Brain microvascular endothelial cell (primary cell): ENCODE measurements at places on chromosomes 13 and 19.

- DNase-seq: no peak
These were observed 22.8 kb upstream of the ANKRD10 start for GRCh38 chr13:110937511-110938285.

- DNase-seq: no peak
These were observed 36.3 kb downstream of the ARHGEF18 start for GRCh38 chr19:7385062-7385461.

GRCh38 chr19:47786566-47786965, 8.1 kb downstream of the SELENOW start:
- DNase-seq: no peak

- peak; percentile 98 for DNase-seq
These were observed 1.8 kb upstream of the ANGPTL4 start for GRCh38 chr19:8361921-8362793.

DNA sequence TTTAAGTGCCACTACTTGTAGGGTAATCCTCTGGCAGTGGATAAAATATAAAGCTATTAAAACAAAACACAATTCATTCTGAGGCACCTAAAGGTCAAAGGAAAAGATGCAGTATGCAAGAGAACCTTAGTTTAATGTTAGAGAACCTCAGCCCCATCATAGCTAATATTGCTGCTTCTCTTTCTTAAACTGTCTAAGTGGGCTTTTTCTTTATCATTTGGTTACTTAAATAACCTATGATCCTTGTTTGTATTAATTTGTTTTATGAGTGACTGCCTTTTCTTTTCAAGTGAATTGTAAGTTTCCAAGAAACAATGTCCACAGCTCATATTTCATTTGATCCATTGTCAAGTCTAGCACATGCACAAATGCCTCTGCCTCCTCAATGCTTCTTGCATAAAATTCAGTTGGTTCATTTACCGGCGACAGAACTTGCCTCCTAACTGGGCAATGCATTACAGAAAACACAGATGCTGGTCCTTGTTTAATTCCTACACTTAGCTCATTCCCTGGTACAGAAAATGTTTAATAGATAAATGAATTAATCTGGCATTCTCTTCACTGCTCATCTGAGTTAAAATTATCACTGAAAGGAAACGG, 1049.8 kb downstream of the OLFM4 start:
- no peak for DNase-seq

DNA sequence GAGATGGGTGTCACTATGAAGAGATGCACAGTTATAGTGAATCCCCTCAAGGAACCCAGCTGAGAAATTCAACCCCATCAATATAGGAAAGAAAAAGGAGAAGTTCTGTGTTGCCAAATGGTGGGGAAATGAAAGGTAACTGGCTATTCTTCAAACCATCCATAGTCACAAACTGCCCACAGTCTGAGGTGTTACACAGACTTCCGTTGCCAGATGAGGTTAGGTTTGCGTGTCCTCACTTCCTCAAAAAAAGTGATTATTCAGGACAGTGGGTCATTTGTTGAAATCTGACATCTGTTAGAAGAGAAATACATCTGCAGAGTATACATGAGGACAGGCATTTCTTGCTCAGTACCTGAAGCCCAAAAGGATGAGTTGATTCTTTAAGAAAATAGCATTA, 9.0 kb downstream of the SIGLEC5 start:
- DNase-seq: no peak

GRCh38 chr19:12936582-12936981, 1.8 kb upstream of the CALR start:
- no peak for DNase-seq

DNA sequence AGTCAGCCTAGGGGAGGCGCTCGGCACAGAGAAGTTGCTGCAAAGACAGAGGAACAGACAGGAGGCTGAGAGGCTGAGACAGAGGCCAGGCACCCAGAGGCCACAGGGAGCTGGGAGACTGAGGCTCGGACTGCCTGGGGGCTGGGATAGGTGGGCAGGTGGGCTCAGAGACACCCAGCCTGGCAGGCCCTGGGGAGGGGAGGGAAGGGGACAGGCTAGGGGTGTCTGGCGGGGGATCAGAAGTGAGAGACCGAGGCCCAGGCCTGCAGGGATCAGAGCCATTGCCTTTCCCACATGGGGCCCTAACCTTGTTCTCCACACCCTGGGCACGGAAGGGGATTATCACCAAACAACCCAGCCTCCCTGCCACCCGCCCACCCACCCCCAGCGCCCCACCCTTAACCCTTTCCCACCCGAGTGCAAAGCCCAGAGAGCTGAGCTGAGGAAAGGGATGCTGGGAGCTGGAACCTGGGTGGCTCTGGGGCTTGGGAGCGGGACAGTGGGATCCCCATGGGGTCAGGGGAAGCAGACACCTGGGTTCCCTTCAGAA, 1.3 kb downstream of the NTN5 start:
- DNase-seq: no peak

GRCh38 chr19:50794876-50795663, 4.9 kb downstream of the ACP4 start:
- no peak for DNase-seq

- DNase-seq: no peak
These were observed 20.7 kb downstream of the LYPD3 start for GRCh38 chr19:43444531-43445287.

- DNase-seq: peak; percentile 27
These were observed 21.8 kb upstream of the NAXD start for GRCh38 chr13:110593430-110594130.

DNA sequence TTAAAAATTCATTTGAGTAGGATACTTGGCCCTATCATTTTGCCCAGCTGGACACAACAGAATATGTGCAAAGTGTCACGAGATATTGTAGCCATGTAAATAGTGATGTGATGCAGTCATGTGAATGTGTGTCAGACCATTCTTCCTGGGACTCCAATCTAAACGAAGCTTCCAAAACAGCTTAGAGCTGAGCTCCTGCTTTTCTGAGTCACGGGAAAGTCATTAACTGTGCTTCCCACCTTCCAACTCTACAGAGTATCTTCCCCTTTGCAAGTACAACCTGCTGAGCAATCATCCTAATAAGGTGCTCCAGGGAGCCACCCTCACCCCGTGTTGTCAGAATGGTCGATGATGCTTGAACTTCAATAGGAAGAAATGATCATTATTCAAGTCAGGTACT, 294.7 kb downstream of the MYO16 start:
- DNase-seq: peak; percentile 68

- DNase-seq: peak; percentile 25
These were observed 19.2 kb upstream of the UQCR11 start for GRCh38 chr19:1624458-1624857.

DNA sequence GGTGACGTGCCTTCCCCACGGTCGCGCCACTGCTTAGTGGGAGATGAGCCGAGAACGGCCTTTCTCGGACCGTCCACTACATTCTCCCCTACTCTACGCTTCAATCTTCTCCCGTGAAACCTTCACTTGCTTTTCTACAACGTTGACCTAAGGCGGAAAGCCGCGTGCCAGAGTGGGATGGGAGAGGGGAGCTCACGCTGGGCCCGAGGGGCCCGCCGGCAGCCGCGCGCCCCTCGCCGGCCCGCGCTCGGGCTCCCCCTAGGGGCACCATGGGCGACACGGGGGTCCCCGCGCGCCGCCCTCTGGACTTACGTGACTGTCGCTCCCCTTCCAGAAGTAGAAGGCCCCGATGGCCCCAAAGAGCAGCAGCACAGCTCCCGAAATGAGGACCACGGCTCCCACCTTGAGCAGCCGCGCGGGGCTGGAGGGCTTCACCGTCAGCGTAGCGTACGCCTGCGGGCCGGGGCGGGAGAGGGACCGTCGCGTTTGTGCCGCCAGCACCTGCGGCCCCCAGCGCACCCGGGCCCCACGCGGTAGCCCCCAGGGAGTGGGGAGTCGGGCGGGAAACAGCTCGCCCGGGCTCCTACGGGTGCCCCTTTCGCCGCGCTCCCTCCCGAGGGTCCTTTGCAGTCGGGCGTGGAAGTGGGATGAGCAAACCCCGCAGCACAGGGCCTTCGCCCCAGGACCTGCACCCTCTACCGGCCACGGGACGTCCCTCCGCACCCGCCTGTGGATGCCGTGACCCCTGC, 727 bp downstream of the CNMD start:
- DNase-seq: no peak

DNA sequence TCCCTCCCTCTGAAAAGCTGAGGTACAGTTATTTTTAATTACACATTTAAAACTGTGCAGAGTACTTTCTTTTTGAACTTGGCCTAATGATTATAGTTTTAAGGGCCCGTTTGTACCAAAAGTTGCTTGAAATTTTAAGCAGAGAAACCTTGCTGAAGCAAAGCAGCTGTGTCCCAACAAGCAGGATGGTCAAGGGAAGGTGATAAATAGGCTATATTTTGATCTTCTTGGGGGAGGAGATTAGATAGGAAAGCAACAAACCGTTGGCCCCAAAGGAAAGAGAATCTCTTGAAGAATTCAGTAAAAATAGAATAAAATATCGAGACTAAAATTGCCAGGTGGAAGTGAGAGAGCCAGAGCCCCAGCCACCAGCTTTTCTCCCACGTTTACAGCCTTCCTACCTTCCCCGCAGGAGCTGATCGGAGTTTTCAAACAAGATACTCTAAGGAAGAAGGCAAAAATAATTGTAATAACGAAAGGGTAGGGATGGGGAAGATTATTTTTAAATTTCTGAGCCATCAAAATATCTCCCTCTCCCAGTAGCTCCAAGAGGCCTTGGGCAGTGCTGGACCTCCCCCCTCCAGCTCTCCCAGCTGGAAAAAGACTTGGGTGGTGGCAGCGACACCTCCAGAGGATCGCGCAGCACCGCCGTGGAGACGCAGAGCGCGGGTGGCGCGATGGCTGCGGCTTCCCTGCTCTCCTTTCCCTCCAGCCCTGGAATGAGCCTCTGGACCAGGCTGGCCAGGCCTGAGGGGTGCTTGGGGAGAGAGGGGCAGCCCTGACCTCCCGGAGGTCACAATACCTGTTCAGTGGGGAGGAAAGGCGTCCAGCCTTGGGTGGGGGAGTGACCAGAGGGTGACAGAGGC, 5.8 kb downstream of the ZIC2 start:
- DNase-seq: no peak

DNA sequence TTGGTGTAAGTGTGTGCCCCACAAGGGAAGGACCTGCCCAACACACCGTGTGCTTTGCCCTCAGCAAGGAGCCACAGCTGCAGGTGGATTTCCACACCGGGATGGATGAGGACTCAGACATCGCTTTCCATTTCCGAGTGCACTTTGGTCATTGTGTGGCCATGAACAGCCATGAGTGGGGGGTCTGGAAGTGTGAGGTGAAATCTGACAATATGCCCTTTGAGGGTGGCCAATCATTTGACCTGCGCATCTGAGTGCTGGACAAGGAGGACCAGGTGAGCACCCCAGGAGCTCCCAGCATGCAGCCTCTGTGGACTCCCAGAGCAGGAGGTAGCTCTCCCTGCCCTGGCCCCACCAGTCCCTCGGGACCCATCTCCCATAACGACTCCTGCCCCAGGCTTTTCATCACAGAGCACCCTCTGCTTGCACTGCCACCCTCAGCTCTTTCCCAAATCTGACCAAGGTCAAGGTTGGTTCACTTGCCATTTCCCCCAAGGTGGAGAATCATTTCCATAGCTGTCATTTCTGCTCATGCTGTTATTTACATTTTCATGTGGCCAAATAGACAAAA, 13.2 kb upstream of the EID2 start:
- DNase-seq: no peak

- peak; percentile 55 for DNase-seq
These were observed 12.4 kb downstream of the TMEM143 start for GRCh38 chr19:48351341-48351752.

DNA sequence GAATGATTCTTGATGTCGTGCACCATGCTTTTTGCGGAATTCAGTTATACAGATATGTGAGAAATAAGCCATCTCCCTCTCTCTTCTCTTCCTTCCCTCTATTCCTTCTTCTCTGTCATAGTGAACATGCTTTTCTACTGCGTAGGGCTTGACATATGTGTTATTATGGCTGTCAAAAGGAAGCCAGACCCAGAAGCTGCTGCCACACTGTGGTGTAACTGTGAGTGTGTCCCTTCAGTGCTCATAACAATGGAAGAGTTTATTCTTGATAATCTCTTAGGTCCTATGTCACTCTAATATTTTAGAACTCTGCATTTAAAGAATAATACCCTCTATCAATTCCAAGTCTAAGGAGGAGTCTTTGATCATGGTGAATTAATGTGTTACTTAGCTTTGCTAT, 208.9 kb upstream of the TMTC4 start:
- no peak for DNase-seq

DNA sequence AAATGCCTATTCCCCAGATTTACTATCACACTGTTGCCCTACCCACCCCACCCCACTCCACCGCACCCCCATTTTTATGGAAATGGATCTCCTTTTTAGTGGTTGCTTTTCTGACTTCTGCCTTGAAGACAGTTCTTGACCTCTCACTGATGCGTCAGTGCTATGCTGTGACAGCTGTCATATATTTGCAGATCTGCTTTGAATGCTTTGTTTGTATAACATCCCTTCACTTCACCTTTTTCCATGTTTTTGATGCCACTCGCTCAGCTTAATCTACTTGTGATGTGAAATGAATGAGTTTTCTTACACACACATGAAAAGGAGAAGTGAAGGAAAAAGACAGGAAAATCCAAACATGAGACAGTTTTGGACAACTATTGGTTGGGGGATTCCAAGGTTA, 731.0 kb downstream of the SLITRK6 start:
- no peak for DNase-seq

DNA sequence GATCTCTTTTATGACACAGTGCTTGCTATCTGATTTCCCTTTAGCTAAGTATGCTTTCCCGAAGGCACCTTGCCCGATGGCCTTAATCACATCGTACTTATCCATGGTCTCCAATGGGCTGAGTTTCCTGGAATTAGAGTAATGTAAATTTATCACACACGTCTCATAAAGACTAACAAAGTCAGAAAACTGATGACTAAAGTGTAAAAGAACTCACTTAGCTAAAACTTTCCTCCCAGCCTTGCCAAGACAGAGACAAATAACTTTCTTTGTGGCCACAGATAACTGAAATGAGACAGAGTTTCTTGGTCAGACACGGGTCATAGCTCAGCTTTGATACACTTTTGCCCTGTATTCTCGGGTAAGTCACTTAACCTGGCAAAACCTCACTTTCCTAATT, 1.5 kb downstream of the NEK5 start:
- DNase-seq: peak; percentile 25

DNA sequence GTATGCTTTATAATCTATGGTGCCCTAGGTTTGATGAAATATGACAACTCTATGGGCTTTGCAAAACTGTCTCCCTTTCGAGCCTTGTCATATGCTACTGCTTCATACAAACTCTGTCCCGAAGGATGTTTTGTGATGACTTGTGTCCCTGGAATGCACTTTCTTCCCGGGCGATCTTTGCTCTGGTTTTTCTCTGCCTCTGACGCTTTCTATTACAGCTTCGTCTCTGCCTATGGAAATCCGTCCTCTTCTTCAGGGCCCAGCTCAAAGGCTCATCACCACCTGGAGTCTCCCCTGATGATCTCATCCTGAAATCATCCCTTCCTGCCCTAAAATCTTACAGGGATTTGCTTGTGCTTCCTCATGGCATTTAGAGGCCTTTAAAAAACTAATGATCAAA, 191.5 kb upstream of the KL start:
- DNase-seq: peak; percentile 91

DNA sequence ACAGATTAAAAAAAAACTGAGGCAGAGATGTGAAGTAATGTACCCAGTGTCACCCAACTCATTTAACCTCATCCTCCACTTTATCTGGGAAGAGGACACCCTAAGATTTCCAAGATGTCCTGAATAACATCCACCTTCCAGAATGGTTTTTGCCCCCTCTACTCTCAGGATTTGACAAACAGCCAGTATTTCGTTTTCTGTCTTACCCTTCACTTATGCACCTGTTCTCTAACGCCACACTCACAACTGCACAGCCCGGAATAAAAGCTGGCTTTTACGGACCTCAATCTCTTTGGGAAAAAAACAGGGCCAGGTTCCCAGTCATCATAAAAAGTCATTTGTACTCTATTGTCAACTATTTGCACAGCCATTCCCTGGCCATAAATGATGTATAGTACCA, 21.2 kb upstream of the CEACAM6 start:
- DNase-seq: no peak
